ENCODE measurements at places on chromosomes 1 and 21.

DNA sequence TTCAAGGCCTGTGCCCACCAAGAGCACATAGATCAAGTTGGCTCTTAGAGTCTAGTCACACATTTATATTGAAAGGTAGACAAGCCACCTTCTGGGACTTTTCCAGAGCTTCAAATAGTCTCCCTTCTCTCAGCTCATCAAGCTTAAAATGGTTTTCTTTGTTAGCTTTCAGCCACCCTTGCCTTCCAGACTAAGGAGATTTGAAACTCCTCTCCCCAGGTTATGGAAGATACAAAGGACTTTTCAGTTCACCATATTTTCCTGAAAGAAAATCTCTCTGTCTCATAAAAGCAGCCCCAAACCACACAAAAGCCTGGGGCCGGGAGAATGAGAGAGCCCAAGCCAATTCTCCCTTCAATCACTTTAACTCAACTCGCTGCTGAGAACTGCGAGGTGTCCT, 134.1 kb downstream of the ZC3H11B start:
- no peak for DNase-seq

- no peak for DNase-seq
These were observed 12.9 kb downstream of the MYOG start for GRCh38 chr1:203072911-203073310.

- no peak for DNase-seq
These were observed 198.6 kb downstream of the GRIK3 start for GRCh38 chr1:36835696-36836095.

DNA sequence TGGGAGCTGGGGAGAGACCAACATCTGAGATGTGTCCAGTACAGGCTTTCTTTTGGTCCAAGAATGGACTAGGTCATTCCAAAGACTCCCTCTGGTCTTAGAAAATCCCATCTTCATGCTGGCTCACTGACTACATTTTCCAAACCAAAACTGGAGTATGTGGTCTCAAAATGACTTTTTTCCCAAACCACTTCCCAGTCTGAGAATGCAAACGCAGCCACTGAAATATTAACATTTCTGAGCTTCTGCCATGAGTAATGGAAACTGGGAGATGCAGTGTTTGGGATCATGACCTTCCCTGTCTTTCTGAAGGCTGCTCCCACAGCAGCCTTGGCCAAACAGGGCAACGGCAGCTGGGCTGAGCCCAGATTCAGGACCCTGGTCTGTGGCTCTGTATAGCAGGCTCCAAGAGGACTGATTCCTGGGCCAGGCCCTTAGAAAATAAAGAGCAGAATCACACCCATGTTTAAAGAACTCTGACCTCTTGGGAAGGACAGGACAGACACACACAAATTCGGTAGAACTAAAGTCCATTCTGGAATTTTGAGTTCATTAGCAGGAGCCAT, 62.1 kb upstream of the CNTN2 start:
- DNase-seq: no peak

- no peak for DNase-seq
These were observed 38.7 kb downstream of the TRIM62 start for GRCh38 chr1:33143176-33143575.

DNA sequence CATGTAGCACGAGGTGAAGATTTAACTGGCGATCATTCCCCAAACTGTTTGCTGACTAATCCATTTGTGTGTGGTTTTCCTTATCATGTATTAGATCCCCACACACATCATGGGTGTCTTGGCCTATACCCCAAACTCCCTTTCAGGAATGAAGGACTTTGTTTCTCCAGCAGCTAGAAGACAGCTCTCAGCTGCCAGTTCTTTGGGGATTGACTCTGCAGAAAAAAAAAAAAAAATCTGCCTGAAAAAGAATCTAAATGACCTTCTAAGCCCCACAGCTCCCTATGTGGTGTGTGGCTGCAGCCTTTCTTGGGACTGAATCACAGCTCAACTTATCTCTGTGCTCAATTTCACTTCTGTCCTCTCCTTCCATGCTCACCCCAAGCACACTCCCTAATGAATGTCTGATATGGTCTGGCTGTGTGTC, 256.3 kb upstream of the DUSP10 start:
- DNase-seq: no peak

DNA sequence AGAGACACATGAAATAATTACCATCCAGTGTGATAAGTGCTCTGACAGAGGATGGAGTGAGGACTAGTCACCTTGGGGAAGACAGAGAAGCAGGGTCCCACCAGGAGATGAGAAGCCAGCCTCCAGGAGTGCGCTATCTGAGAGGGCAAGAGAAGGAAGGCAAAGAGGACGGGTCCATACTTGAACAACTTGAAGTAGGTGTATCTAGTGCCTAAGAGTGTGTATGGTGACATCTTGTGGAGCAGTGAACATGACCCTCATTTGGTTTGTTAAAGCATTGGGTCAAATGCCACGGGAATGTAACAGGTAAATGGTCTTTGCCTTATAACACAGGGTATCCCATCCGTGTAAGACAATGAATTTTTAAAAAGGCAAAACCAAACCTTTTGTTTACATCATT, 39.8 kb downstream of the MRPL39 start:
- no peak for DNase-seq

DNA sequence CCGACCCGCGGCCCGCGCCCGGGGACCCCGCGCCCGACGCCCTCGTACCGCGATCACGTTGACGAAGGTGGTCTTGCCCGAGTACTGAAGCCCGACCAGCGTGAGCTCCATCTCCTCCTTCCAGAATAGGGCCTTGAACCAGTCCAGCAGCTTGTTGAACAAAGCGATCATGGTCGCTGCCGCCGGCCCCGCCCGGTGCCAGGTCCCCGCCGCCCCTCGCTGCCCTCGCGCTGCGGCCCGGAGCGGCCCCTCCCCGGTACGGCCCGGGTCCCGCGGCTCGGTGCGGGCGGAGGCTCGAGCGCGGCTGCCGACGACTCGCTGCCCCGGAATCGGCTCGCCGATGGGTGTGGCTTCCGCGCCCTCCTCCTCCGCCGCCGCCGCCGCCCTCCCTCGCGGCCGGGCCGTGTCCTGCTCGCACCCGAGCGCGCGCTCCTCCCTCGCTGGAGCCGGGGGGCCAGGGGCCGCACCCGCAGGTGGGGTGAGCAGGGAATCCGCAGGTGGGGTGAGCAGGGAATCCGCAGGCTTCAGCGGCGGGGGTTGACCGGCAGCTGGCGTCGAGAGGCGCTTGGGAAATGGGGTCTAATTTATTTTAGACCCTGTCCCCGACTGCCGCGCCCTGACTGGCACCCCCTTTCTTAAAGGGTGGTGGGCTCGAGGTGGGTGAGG, at the start of gene ARL8A:
ARL8A (minus strand) TSS at position 336 of the 666 bp plus-strand sequence; CDS start at position 171, 165 bp downstream.
- peak; percentile 95 for DNase-seq

- DNase-seq: no peak
These were observed 75.2 kb upstream of the CD1D start for GRCh38 chr1:158105352-158106095.

DNA sequence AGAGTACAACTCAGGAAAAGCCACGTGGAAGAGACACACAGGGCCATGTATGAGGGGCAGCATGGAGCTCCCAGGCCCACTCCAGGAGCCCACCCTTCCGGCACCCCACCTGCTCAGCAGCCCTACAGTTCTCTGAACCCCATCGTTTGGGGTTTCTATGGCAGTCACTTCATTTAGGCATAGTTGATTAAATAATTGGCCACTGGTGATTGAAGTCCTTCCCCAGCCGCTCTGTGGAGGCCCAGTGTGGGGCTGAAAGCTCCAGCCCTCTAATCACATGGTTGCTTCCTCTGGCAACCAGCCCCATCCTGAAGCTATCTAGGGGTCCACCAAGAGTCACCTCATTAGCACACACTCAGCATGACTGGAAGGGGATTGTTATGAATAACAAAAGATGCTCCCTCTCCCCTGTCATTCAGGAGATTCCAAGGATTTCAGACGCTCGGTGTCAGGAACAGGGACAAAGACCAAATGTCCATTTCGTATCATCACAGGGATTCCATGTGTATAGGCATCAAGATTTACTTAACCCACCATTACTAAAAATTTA, 12.2 kb upstream of the S100A7A start:
- no peak for DNase-seq

DNA sequence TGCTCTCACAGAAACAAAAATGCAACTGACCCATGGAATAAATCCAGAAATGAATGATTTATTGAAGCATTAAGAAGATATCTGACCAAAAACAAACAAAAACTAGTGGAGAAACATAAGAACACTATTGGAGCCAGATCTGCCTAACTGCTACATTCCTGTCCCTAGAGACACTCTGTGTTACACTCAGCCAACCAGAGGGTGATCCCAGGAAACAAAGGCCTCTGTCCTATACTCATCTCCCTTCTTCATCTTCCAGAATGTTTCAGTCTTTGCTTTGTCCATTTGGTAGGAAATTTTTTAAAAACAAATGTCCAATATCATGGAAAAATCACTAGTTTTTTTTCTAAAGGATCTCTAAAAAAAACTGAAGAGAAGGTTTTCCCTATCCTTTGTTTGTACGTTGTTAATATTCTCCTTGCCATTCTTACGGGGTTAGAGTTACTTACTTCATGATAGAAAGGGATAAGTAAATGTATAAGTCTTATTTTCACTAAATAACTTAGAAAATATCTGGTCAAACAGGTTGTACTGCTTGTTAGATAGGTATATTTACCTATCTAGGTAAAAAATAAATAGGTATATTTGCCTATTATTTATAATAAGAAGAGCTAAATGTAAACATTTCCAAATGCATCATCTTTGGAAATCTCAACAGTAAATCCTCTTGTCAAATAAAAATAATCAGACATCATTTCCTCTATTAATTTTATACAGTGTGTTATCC, 59.1 kb downstream of the NME7 start:
- no peak for DNase-seq

GRCh38 chr1:56915960-56916359, 49.9 kb downstream of the C8B start:
- peak; percentile 84 for DNase-seq

DNA sequence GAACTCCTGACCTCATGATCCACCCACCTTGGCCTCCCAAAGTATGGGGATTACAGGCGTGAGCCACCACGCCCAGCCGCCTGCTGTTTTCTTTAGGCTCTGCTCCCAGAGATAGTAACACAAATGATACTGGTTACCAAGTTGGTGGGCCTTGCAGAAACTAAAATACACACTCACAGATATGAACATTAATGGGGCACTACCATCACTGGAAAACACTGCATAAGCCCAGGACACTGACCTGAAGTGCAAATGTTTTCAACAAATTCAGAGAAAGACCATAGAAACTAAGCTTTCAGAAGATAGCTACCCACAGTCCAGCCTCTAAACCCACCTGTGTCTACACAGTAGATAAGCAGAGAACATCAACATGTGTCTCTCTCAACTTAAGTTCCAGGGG, 180.5 kb downstream of the FCRL5 start:
- DNase-seq: no peak

DNA sequence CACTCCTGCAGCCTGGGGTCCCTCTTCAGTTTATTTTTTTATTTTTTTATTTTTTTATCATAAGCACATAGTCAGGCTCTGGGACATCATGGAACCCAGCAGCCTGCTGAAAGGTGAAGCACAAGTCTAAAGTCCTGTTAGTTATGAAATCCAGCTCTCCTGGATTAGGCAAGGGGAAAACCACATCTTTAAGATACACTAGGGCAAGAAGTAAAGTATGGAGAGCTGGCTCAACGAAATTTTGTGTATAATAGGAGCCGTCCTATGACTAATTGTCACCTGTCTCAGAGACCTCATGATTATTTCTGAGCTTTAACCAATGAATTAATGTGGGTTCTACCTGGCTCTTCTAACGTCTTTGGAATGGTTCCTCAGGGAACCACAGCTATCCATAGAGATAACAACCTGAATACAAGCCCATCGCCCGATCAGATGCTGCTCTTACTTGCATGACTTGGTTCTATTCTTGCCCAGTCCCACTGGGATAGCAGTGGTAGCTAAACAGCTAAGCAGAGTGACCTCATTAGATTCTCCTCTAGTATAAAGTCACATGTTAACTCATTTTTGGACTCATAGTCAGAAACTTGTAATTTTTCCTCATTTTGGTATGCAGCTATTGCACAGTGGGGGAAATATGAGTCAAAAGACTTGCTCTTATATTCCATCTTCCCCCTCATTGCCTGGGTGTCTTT, 122.7 kb downstream of the LMO4 start:
- DNase-seq: no peak

GRCh38 chr1:224700918-224701531, 84.9 kb downstream of the CNIH3 start:
- DNase-seq: no peak

- DNase-seq: no peak
These were observed 18.0 kb upstream of the VSIG8 start for GRCh38 chr1:159880430-159880829.

DNA sequence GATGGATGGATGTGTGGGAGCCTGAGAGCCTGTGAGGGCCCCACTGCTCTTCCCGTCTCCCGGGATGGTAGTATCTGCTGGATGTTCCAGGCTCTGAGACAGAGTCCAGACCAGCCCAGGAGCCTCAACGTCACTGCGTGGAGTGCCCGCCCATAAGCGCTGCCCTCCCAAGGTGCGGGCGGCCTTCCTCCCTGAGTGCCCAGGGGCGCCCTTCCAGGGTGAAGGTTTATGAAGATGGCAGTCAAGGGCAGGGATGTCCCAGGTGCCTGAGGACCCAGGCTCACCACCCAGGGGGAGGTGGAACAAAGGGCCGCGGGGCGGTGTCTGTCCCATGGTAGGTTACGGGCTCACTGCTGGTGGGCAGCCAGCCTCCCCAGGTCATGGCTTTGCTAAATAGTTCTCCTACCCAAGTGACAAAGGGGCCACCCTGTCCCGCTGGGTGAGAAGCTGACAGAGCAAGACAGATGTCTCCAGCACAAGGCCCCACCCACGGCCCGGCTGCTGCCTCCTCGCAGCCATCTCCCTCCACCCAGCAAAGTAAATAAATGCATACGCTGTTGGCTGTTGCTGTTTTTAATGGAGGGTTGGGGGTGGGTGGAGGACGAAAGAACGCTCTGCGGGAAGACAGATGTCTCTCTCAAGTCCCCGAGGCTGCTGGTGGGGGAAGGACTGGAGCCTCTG, 9.0 kb upstream of the GPR153 start:
- no peak for DNase-seq

DNA sequence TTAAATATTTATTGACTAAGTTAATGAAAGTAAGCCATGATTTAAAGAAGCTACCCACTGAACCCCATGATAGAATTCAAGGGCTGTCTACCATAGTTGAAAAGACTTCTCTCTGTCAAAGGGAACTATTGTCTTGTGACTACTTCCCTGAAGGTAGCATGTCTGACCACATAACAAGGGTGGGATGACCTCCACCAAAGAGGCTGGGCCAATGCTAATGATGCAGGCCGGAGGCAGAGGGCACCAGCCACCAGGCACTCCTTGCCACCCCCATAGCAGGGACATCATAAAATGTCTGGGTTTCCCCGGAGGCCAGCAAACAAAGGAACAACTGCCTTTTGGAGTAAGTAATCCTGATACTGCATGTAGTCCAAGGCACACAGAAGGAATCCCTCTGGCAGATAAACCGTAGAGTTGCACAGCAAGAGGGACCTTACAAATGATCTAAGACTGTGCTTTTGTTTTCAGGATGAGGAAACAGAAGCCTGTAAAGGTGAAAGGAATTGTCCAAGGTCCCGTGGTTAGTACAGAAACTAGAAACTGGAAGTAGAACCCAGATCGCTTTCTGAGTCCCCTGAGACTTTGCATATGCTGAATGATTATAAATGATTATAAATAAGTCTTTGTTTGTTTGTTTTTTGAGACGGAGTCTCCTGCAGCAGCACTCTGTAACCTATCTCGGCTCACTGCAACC, 33.5 kb upstream of the ITPKB start:
- DNase-seq: no peak

Data from upper lobe of left lung (tissue), 6 donors.